ENCODE measurements at places on chromosomes 1 and 21.

- no peak for DNase-seq
These were observed 1015.4 kb downstream of the AMY1C start for GRCh38 chr1:104765085-104765484.

- no peak for DNase-seq
These were observed 79.6 kb upstream of the BMP8A start for GRCh38 chr1:39411526-39412478.

DNA sequence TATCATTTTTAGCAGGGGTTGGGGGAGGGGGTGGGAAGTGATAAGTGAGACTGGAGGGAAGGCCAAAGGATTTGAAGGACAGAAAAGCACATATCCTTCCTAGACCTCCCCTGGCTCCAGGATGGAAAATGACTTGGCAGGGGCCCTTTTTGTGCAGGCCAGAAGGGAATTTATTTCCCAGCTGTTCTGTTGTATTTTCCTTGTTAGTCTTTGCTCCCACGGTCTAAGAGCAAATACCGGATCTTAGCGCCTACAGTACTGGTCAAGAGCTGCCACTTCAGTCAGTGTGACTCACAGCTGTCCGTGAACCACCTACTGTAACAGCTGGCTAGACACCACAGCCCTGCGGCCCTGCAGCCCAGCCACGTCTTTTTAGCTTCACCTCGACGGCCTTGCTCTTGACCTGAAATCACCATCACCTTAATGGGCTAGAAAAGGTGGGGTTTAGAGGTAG, 51.0 kb upstream of the ERRFI1 start:
- DNase-seq: no peak

DNA sequence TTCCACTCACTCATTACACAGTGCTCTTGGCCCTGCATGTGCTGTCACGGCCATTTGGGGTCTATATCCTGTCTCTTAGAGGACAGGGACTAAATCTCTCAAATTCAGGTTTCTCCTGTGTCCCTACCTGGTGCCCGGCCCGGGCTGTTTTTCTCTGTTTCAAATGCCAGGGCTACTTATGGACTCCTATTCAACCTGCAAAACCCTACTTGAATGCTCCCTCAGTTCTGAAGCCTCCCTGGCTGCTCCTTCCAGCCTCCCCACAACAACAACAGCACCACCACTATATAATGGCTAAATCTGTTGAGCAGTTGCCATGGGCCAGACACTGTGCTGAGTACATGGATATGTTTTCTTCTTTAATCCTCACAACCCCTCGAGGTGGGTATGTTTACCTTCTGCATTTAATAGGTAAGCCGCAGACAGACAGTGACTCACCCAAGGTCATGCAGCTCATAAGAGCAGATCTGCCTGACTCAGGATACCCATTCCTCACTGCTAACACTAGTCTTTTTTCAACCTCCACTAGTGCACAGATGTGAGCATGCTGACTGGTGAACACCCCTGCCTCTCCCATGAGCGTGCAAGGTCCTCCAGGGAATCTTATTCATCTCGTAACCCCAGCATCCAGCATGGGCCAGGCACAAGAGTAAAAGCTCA, 29.9 kb downstream of the DHRS3 start:
- no peak for DNase-seq

DNA sequence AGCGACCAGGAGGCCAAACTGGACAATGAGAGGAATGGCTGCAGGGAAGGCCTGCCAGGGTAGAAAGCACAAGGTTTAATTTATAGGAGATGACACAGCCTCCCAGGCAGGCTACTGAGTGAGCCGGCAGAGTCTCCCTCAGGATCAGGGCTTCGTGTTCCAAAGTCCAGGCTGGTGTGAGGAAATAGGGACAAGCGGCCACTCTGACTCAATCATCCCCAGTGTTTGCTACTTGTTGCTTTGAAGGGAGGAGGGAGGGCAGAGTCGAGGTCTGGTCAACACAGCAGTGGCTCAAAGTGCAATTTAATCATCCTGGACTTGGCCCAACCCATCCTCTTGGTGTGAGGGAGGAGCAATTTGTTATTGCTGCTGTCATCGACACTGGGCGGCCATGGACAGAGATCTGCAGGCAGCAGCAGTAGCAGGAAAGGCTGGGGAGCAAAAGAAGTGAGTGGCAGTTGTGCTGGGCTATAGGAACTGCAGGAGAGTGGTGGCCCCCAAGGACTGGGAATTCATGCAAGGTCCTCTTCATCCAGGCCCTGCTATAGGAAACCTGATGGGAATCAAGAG, 27.5 kb downstream of the TBX15 start:
- DNase-seq: no peak

DNA sequence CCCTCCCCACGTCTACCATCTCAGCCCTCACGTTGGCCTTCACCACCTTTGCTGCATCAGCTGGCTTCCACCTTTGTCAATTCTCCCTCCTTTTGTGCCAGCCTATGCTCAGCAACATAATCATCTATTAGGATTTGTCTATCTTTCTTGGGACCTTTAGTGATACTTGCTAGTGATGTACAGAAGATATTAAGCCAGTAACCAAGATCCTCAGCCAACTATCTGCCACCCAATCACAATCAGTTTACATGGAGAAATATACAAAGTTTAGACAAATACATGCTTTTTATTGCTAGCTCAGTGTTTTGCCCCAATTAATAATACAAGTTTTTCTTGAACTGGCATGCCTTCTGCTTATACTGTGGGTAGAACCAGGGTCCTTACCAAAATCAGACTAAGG, 172.3 kb downstream of the TPR start:
- DNase-seq: no peak

Data from NCI-H748 treated with DMSO at 0.1 percent for 48 hours (cell line).